Activated CD4-positive, alpha-beta memory T cell treated with anti-CD3 and anti-CD28 coated beads for 36 hours (primary cell): ENCODE measurements at places on chromosomes 13 and 19. TPM values are rescaled to one million over a fixed set of nuclear protein-coding genes. Genes with fewer than 3 reads are reported as not detected.

DNA sequence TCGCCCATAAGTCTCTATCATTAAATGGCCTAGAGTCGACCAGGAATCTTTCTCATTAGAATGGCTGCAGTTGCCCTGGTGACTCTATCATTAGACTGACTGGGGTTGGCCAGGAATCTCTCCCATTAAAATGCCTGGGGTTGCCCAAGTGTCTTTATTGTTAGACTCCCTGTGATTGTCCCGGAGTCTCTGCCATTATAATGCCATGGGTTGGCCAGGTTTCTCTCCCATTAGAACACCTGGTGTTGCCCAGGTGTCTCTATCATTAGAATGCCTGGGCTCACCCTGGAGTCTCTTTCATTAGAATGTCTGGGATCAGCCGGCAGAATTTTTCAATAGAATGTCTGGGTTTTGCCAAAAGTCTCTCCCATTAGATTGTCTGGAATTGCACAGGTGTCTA is 1459.3 kb downstream of the UQCRFS1 start:
- no peak overlapping the region for H3K27ac ChIP-seq
- no peaks in the 10 kb centered on the region for H3K27me3 ChIP-seq
- DNase-seq = no peak
- no peaks in the 10 kb centered on the region for H3K4me1 ChIP-seq
- H3K4me3 ChIP-seq = no peak overlapping the region

DNA sequence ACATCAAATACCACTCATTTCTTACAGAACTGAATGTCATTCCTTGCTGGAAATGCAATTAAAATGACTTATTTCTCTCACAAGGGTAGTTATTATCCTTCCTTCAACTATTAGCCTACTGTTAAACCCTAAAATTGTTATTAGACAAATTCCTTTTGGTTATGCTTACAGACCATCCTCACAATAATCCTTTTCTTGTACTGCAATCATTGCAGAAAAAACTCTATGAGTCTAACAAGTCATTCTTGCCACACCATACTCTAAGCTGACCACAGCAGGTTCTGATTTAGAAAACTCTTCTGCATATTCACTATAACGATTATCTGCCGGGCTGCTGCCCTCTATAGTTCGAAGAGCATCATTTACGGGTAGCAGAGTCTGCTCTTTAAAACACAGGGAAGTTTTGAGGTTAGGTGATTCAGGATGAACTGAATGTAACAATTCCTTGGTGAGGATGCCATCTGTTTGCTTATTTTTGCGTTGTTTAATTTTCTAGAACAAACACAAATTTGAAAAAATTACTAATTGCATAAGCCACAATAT is 38.2 kb downstream of the MTMR6 start:
- no peak overlapping the region for H3K27ac ChIP-seq
- H3K4me3 ChIP-seq = no peak overlapping the region
- H3K4me1 ChIP-seq = no peaks in the 10 kb centered on the region
- no peaks in the 10 kb centered on the region for H3K27me3 ChIP-seq
- H3K36me3 ChIP-seq = peaks cover 21% of the 10 kb centered on the region
- DNase-seq = no peak

- no peak overlapping the region for H3K27ac ChIP-seq
- H3K27me3 ChIP-seq = no peaks in the 10 kb centered on the region
- peaks cover 3% of the 10 kb centered on the region for H3K4me1 ChIP-seq
- H3K36me3 ChIP-seq = peaks cover 18% of the 10 kb centered on the region
Observed at GRCh38 chr13:111239764-111240670, 80.4 kb upstream of the TEX29 start.

The SIGLEC11 gene
- not detected for total RNA-seq

The IZUMO1 gene
- not detected for total RNA-seq
